ENCODE measurements at places on chromosomes 16 and 17. TPM values are rescaled to one million over a fixed set of nuclear protein-coding genes. Genes with fewer than 3 reads are reported as not detected.

Gene TSR3
- 20.1 TPM for total RNA-seq

DNA sequence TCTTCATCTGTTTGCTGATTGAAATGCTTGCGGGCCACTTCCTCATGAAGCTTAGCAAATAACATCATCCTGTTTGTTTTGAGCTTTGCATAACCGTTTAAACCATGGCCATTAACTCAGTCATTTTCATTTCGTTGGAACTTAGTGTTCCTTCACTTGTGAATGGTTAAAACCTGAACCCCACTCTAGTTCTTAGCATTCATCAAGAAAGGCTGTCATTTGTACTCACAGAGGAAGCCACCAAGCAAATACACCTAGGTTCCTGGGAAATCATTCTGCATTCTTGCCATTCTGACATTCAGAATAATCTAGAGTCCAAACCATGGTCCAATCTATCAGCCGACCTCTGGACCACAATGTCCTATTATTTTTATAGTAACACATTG is 8.4 kb upstream of the TAT start:
- DNase-seq: no peak

DNA sequence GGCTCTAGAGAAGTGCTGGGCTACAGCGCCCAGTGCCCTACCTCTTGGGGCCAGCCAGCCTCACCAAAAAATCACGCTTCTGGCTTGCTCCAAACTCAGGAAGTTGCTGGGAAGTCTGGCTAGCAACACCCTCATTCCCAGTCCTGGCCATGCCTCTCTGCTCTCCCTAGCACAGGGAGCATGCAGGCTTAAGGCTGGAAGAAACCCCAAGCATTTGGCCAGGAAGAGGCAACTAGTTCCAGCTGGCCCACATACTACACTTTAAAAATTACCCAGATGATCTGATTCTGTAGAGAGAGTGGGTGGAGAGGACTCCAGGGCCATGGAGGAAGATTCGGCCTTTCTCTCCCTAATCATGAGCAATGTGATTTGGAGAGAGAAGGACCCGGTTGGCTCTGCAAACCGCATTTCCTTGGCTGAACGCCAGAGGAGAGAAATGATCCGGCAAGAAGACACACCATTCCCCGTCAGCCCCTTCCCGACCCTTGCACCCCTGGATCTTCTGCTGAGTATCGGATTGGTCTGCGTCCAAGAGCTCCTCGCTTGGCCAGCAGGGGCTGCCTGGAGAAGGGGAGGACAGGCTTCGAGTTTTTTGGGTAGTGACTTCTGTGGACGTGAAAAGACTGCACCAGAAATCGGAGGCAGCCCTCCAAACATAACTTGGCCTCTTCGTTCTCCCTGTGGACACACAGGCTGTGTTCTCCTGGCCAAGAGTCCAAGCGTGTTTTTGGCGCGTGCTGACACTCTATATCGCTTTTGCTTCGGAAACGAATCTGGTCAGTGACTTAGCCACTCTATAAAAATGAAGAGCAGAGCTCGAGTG is 406.3 kb downstream of the WWOX start:
- DNase-seq: no peak

Gene CBFA2T3
- not detected for total RNA-seq

DNA sequence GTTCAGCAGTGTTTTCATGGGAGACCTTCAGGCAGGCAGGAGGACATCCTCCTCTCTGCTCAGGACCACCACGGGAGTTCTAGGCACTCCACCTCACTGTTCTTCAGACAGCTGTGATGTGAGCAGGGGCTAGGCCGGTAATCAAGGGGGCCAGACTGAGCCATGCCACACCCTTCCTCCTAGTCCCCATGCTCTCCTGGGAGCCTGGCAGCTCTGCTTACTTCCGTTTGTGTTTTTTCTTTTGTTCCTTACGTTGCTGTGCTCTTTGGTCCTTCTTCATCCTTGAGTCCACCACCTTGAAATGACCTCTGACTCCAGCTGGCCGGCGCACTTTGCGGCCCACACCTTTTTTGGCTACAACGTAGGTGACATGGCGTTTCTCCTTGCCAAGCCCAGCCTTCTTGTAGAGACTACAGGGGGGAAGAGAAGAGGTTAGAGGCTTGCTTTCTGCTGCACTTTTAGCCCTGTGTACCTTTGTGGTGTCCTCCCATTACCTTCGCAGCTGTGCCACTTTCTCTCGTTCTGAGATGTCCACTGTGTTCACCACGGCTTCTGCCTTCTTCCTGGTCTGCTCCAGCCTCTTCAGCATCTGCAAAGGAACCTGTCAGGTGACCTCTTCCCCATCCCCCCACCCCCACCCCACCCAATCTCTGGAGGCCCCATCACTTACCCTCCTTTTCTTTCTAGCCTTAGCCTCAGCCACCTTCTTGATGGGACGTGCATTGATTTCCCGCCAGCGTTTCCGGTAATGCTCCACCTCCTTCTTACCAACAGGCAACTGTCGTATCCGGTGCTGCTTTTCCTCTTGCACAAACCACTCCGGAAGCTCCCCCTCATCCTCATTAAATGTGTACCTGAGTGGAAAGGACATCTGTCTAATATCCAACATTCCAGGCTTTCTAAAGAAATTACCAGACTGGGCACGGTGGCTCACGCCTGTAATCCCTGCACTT is 7.4 kb upstream of the PSMC5 start:
- no peak for DNase-seq

DNA sequence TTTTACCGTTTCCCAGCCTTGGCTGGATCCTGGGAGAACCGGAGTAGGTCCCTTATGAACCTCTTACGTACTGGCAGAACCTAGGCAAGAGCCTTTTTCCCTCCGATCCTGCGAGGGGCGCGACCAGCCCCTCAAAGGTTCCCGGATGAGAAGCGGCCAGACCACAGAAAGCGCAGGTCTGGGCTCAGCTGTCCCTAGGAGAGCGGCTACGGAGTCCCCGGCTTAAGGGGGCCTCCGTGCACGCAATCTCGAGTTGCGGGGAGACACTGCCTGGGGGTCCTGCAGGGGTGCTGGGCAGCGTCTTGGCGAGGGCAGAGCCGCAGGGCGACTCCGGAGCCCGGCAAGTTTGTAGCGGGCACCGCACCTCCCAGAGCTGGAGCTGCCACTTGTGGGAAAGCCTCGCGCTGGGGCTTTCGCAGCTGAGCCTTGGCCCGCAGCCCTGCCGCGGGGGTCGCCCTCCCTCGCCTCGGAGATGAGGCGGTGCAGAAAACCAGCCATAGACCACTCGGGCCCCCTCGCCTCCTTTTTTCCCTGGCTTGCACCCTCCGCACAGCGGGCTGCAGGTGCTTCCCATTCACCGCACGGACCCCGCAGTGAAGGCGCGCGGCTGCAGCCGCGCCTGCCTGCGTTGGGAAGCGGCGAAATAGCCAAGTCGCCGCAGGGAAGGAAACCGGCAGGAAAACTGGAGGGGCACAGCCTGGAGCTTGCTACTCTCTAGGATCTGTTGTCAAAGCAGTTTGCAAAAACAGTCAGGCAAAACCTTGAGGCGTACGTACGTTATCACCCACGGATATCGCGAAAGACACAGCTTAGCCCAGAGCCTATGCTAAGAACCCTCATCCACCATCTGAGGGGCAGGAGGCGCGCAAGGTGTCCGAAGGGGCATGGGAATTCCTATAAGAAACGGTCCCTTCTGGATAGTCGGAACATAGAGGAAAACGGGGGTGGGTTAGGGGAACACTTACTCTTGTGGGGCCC is 834 bp downstream of the CDH8 start:
- no peak for DNase-seq

Gene NKD1
- total RNA-seq: not detected

DNA sequence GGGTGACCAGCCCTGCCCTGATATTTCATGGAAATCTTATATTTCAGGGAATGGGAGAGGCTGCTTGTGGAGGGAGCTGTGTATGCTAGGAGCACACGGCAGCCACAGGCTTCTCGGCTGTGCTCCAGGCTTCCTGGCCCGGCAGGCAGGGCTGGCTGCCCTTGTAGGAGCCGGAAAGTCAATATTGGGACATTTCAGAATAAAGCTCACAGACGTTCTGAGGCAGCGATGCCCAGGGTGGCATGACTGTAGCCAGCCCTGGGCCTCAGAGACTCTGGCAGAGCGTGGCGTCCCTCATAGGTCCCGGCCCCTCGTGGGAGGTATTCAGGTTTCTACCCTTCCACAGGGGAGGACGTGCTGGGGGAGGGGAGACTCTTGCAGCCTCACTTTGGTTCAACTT is 65.7 kb downstream of the BANP start:
- no peak for DNase-seq

- no peak for DNase-seq
These were observed 22.3 kb downstream of the CARHSP1 start for GRCh38 chr16:8846401-8846932.

Gene MT2A
- total RNA-seq: 385 TPM

Gene PAM16
- total RNA-seq: 65.6 TPM

Gene MFAP4
- total RNA-seq: not detected

All from Karpas-422 (cell line).